ENCODE measurements at places on chromosomes 7 and 10. TPM values are rescaled to one million over a fixed set of nuclear protein-coding genes. Genes with fewer than 3 reads are reported as not detected.

Gene PIK3CG
- 4.2 TPM for polyA plus RNA-seq

Gene IL2RA
- polyA plus RNA-seq: 0.60 TPM

Gene CHPF2
- polyA plus RNA-seq: 5.5 TPM

Gene GATA3
- polyA plus RNA-seq: not detected

Gene INHBA
- 0.66 TPM for polyA plus RNA-seq

Measured in sigmoid colon (tissue), 7 donors.